ENCODE measurements at places on chromosomes 12 and 14.

DNA sequence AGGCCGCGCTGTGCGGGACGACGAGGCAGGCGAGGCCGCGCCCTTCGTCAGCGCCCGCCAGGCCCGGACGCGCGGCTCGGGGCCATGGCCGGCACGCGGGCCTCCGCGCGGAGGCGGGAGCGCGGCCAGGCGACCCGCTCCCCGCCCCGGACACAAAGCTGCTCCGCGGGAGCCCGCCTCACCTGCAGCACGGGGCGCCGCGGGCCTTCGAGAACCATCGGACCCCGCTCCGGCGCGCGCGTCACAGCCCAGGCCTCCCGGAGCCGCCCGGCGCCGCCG, 342 bp downstream of the DICER1 start:
- DNase-seq, result no peak

GRCh38 chr14:59160506-59160905, 28.0 kb upstream of the DAAM1 start:
- DNase-seq, result no peak

DNA sequence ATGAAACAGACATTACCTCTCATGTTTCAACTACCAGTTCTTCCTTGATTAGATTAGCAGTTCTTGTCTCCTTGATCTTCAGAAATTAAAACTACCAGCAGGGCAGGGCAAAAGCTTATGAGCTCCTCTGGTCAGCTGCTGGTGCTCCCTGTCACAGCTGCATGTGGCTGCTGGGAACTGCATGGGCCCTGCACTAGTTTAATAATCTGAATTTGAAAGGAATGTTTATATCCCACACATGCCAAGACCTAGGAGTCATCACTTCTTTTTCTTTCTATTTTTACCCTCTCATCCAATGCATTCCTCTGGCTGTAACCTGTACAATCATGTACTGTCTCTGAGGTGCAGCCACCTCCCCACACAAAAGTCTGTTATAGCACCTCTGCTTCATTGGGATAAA, 73.9 kb downstream of the ARMH4 start:
- DNase-seq, result no peak

DNA sequence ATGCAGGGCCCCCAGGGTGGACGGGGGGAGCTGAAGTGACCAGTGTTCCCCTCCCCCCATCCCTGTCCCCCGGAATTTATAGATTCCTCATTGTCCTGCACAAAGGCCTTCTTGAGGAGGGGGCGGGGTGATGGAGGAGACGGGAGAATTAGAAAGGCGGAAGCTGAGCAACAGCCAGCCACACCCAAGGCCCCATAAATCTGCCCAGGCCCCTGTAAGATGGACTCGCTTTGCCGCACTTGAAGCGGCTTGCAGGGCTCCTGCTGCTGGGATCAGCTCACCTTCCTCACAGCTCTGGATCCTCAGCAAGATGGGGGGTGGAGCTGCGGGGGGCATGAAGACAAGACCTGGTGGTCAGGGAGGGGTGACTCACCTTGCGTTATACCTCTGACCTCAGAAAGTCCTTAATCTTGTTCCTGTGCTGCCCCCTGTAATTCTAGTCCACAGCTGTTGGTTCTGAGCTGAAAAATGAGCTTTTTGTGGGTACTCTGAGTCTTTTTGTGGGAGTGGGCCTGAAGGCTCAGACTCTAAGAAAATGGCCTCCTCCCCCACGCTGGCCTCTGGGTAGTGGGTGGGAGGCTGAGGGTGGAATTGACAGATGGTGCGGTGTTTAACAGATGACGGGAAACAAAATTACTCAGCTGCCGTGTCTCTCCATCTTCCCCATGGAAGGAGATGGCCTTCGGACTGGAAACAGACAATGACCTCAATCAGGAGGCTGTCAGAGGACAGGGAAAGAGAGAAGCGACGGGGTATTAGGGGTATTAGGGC, 15.8 kb upstream of the ANKRD33 start:
- no peak for DNase-seq

DNA sequence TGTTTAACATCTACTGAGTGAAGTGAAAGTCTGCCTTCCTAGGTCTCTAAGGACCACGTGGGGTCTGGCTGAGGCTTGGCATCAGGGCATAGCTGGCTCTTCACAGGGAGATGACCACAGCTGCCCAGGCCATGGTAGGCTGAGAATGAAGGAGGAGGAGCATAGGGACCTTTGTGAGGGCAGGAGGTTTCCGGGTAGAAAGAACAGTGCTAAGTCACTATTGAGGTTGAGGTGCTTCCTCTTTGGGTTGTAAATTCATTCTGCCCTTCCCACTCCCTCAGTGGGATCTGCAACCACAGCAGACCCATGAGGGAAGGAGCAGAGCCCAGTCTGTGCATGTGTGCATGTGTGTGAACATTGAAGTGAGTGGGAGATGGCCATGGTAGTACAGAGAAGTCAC, 909.6 kb downstream of the VRK1 start:
- DNase-seq, result no peak

GRCh38 chr12:49854976-49855375, 12.1 kb upstream of the BCDIN3D start:
- DNase-seq, result no peak

DNA sequence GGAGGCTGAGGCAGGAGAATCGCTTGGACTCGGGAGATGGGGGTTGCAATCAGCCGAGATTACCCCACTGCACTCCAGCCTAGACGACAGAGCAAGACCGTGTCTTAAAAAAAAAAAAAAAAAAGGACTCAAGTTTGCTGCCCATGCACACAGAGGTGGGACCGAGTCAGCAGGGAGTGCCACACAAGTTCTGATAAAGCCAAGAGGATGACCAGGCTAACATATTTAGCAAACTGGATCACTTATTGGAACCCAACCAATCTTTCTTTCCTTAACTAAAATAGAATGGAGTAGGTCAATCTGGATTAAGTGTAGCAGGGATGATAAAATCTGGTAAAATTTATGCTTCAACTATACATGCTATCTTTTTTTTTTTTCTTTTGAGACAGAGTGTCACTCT, 190.4 kb upstream of the FOXN3 start:
- DNase-seq, result no peak

GRCh38 chr12:24307716-24308335, 358.4 kb upstream of the SOX5 start:
- DNase-seq, result no peak

DNA sequence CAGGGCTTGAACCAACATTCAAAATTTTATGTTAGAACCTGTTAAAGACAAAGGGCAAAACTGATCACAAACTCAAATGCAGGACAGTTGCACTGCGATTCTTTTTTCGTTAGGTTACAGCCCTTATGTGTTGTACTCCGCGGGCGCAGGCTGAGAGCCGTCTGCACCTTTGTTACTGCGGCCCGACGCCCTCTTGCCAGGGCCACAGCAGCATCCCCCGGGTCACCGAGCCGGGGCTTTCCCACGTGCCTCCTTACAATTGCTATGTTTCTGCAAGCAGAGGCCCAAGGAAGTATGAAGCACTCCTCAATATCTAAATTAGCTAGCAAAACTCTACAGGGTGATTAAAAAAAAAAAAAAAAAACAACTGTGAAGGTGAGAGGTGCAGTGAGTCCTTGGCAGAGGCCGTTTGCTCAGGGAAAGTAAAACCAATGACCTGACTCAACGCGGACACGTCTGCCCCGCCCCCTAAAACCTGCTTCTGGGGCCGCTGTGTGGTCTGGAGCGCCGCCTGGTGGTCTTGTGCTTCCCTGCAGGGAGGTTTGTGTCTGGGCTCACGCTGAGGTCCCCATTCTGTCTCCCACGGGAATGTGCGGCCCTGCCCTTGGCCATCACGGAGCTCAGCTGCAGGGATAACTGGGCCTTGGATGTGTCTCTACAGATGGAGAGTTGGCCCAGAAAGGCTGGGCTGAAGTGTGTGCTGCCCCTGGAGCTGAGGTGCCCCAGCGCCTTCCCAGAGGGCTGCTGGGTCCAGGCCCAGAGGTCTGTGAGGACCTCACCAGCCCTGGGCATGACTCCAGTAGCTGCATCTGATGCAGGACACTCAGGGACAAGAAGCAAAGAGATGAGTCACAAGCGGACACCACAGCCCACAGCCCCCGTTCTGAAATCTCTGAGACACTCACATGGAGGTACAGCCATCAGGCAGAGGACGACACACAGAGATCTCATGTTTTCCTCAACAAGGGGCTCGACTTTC, 418.5 kb downstream of the TMEM121 start:
- DNase-seq, result no peak

DNA sequence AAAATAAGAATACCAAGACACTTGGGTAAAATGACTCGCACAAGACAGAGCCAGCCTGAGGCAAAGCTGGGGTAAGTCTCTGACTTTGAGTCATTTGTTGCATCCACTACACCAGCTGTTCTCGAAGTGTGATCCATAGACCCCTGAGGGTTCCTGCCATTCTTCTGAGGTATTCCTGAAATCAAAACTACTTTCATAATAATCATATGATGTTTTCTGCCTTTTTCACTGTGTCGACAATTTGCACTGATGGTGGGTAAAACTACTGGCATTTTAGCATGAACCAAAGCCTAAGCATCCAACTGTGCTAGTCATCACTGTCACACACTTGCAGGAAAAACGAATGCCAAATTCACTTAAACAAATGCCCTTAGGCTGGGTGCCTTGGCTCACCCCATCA, 135.5 kb upstream of the FUT8 start:
- DNase-seq, result no peak

- DNase-seq, result no peak
Measured at GRCh38 chr12:848882-849527, 96.6 kb downstream of the WNK1 start.

- DNase-seq, result no peak
Measured at GRCh38 chr12:59372956-59373355, 222.9 kb upstream of the SLC16A7 start.

DNA sequence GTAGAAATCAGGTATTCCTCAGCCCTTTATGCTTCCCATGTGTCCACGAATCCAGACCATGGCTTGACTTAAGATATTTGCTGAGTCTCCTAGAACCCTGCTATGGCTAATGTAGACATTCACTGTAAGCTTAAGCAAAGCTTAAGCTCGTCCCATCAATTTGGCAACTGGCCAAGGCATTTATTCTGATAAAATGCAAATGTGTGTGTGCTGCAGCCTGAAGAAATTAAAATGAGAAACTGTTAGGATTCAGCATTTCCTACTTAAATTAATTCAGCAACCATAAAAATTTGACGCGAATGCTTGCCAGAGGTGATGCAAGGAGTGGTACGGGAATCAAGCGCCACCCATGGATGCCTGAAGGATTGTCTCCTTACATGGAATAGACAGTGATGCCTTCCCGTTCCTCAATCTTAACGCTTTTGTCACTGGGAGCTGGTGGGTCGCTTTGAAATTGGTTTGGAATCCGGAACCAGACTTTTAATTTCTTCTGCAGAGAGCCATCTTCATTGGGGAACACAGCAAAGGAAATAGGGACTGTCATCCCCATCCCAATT, 13.2 kb downstream of the HEBP1 start:
- DNase-seq, result no peak

- DNase-seq, result no peak
Measured at GRCh38 chr14:40218282-40218941, 786.2 kb upstream of the FBXO33 start.

DNA sequence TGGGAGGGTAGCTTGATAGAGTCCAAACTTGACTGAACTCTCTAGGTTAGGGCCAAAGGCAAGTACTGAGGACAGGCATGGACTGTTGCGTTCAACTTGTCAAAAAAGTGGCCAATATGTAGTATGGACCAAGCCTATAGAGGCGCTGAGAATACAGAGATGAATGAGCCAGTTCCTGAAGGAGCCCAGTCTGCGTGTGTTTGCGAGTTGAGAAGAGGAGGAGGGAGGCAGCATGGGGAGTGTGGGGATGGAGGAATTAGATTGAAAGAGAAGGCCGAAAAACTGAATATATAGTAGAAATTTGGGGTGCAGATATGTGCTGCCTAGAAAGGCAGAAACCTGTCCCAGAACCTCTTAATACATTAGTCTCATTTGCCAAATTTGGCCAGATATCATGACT, 412.4 kb downstream of the PCNX1 start:
- DNase-seq, result no peak

DNA sequence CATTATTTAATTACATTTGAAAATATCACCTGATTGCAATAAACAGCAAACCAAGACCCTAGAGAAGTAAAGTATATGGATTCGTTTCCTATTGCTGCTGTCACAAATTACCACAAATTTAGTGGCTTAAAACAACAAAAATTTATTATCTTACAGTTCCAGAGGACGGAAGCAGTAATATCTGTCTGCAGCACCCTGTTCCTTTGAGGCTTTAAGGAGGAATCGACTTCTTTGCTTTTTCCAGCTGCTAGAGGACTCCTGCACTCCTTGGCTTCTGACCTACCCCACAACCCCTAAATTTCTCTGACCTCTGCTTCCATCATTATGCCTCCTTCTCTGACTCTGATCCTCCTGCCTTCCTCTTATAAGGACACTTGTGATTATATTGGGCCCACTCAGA, 23.8 kb upstream of the PPM1A start:
- no peak for DNase-seq

DNA sequence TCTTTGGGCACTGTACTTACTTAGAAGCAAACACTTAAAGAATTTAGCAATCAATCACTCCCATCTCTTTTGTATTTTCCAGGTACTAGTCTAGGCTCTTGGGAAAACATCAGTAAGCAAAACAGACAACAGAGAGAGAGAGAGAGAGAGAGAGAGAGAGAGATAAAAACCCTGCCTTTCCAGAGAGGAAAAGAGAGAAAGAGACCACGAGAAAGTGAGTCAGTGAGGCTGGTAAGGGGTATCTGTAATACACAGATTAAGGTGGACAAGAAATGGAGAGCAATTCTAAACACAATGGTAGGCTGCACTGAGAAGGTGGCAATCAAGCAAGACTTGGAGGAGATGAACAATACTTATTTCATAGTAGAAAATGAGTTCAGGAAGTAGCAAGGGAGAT, 119.9 kb upstream of the OVCH1 start:
- DNase-seq, result no peak

GRCh38 chr12:100608776-100609175, 35.3 kb downstream of the GAS2L3 start:
- no peak for DNase-seq

DNA sequence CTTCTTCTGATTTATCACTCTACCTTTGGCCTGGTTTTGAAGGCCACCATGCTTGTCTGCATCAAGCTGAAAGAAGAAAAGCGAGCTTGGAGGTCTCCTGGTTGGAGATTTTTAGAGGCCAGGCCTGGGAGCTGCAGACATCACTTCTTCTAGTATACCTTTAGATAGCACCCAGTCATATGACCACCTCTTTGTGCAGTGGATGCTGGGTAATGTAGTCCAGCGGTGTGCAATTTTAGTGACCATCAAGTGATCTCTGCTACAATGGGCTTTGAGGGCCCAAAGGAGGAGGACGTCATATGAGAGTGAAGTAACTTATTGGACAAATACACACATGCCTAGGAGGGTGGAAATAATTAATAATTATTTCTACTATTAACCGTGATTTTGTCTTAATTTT, 15.2 kb upstream of the WNT5B start:
- no peak for DNase-seq

GRCh38 chr12:77578466-77579220, 252.1 kb upstream of the NAV3 start:
- no peak for DNase-seq

Measured in GOT3 (cell line).